ENCODE measurements at places on chromosomes 16 and 17.

DNA sequence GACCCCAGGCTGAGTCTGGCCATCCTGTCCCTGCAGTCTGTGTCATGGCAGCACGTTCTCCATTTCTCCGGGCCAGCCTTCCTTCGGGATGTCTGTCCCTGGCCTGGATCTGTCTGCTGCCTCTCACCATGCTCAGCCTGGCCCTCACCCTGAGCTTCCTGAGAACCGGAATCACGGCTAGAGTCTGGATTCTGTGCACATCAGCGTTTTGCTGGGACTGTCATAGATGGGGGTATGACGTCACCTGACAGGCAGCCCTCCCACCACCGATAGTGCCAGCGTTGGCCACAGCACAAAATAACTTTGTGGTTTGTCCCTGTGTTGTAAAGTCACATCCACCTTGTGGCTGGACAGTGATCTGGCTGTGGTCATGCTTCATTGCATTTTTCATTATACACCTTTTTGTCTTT, 59.2 kb downstream of the B9D1 start:
- peaks cover 26% of the 10 kb centered on the region for H3K4me1 ChIP-seq
- peak overlapping the region; percentile 85 for H3K27ac ChIP-seq
- no peaks in the 10 kb centered on the region for H3K36me3 ChIP-seq

- no peaks in the 10 kb centered on the region for H3K4me1 ChIP-seq
- no peaks in the 10 kb centered on the region for H3K36me3 ChIP-seq
- peaks cover 17% of the 10 kb centered on the region for H3K27me3 ChIP-seq
- no peak overlapping the region for H3K4me3 ChIP-seq
Measured at GRCh38 chr16:24258791-24259190, 2.7 kb downstream of the CACNG3 start.

GRCh38 chr16:12182212-12182611, 205.7 kb downstream of the SNX29 start:
- no peaks in the 10 kb centered on the region for H3K4me1 ChIP-seq
- H3K27ac ChIP-seq: no peak overlapping the region
- H3K36me3 ChIP-seq: no peaks in the 10 kb centered on the region
- H3K4me3 ChIP-seq: no peak overlapping the region
- DNase-seq: no peak

DNA sequence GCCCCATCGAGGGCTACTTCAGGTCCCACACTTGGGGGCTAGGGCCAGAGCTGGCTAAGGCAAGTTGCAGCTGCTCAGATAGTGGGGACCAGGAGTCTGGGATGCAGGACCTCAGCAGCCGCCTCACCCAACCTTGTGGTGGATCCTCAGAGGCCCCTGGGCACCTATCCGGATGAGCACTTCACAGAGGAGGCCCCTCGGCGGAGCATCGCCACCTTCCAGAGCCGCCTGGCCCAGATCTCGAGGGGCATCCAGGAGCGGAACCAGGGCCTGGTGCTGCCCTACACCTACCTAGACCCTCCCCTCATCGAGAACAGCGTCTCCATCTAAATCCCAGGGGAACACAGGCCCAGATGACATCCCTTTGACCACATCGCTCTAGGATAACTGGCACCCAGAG, 9.4 kb downstream of the ALOX15B start:
- peaks cover 53% of the 10 kb centered on the region for H3K27me3 ChIP-seq
- H3K27ac ChIP-seq: no peak overlapping the region
- no peak overlapping the region for H3K4me3 ChIP-seq
- H3K36me3 ChIP-seq: no peaks in the 10 kb centered on the region
- no peaks in the 10 kb centered on the region for H3K4me1 ChIP-seq

DNA sequence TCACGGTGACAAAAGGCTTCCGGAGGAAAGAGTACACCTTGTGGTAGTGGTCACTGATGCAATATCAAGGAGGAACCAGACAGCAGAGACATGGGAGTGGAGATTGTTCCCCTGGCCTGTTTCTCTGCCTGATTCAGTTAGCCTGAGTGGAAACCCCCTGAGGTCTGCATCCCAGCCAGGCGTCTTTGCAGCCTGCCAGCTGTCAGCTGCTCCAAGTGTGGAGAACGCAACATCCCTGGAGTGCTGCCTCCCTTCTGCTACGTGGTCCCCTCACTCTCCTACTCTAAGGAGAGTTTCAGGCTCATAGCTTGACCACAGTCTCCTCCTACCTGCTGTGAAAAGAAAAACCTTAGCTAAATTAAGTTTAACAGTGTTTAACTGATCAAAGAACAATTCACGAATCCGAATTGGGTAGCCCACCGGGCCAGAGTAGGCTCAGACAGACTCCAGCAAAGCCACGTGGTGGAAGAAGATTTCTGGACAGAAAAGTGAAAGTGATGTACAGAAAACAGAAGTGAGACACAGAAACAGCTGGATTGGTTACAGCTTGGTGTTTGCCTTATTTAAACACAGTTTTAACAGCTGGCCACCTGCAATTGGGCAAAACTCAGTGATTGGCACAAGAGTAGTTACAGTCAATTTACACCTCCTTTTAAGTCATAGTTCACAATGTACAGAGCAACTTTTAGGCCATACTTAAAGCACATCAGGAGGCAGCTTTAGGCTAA, 188.6 kb downstream of the DNAH9 start:
- H3K4me3 ChIP-seq: no peak overlapping the region
- no peaks in the 10 kb centered on the region for H3K36me3 ChIP-seq
- no peaks in the 10 kb centered on the region for H3K27me3 ChIP-seq
- no peak for DNase-seq
- H3K27ac ChIP-seq: no peak overlapping the region

DNA sequence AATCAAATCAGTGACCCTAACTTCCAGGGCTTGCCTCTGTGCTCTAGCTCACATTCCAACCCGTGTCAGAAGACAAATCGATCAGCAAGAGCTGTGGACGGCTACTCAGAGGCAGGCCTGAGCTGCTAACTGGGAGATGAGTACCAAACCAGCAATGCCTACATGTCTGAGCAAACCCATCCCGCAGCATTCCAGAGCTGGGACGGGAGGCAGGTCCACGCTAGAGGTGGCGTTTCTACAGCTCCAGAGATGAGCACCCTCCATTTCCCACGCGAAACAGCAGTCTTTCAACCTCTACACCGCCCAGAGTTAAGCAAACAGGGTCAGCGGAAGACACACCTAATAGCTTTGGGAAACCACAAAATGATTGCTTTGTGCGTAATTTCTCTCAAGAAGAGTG, 6.5 kb downstream of the NXN start:
- H3K27ac ChIP-seq: no peak overlapping the region
- no peaks in the 10 kb centered on the region for H3K36me3 ChIP-seq
- H3K4me3 ChIP-seq: no peak overlapping the region
- H3K4me1 ChIP-seq: no peaks in the 10 kb centered on the region

- peaks cover 88% of the 10 kb centered on the region for H3K4me1 ChIP-seq
- no peak for DNase-seq
- no peak overlapping the region for H3K27ac ChIP-seq
Measured at GRCh38 chr17:81125573-81126081, 39.7 kb upstream of the PVALEF start.

DNA sequence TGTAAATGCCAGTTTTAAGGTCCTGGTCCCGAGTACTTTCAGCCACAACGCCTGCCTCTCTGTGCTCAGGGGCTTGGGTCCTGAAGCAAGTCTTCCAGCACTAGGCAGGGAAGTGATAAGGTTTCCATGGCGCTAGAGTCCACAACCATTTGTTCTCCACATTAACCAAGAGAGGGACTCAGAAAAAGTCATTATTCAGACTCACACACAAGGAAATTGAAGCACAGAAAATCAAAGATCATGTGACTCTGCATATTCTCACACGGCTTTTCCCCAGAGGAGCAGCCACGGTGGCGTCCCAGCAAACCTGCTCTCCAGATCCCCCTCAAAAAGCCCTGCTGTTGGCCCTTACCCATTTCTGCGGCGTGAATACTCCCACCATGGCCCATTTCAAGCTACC, 9.7 kb downstream of the ENPP7 start:
- no peak overlapping the region for H3K4me3 ChIP-seq
- no peak overlapping the region for H3K27ac ChIP-seq
- peaks cover 48% of the 10 kb centered on the region for H3K27me3 ChIP-seq
- peaks cover 35% of the 10 kb centered on the region for H3K4me1 ChIP-seq
- no peak for DNase-seq
- no peaks in the 10 kb centered on the region for H3K36me3 ChIP-seq

DNA sequence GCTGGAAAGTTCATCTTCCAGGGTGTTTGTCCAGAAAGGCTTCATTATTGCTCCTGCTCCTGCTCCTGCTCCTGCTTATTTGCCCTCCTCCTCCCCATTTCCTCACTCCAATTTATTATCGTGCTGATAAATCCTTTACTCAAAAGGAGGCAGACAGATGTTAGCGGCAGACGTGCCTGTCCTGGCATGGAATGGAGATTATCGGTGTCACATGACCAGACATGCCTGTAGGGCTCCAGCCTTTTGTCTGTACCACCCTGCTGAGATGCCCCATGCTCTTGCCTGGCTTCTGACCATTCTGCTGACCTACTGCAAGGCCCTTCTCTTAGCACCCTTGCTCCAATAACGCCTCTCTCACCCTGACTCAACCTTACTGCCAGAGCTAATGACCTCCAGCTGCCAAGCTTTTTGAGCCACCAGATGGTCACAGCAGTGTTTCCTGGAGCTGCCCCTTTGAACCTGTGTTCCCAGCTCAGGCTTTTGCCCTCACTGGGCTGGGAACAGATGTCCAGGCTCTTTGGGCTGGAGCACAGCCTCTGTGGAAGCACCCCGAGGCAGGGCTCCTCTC, 12.8 kb downstream of the DNAH9 start:
- peaks cover 11% of the 10 kb centered on the region for H3K27me3 ChIP-seq
- no peak for DNase-seq
- H3K4me1 ChIP-seq: no peaks in the 10 kb centered on the region

DNA sequence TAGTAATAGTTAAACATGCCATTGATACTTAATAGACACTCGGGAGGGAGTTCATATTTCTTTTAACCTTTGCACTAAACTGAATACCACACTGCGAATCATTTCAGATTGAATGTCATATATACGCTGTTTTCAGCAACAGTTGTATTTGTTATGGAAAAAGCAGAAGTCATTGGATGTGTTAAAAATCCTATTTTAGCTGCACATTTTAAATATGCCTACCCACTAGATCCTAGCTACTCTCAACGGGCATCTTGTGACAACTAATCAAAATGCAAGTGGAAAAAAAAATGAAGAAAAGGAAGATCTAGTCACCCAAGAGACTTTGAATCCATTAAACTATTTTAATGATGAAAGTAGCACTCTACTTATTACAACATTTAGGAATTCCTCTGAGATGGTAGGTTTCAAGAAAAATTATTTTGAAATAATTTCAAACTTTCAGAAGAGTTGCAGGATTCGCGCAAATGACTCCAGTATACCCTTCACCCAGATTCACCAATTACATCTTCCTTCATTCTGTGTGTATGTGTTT, 51.4 kb upstream of the MNT start:
- H3K4me1 ChIP-seq: no peaks in the 10 kb centered on the region

DNA sequence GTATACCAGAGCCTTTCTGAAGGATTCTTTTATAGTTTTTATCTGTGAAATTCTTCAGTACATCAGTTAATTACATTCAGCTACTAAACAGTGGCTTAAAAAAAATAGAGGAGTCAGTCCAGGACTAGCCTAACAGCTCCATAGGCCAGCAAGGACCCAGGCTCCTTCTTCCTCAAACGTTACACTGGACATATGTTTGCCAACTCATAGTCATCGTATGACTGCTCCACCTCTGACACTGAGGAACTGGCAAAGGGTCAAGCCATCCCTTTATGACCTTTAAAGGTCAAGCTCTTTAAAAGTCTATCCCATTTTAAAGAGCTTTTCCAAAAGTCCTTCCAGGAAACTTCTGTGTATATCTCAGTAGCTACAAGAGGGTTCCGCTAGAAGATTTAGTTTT, 36.6 kb downstream of the PHLPP2 start:
- no peak for DNase-seq
- peaks cover 13% of the 10 kb centered on the region for H3K36me3 ChIP-seq
- no peak overlapping the region for H3K27ac ChIP-seq
- no peaks in the 10 kb centered on the region for H3K27me3 ChIP-seq
- H3K4me3 ChIP-seq: no peak overlapping the region

- no peak overlapping the region for H3K27ac ChIP-seq
- no peak overlapping the region for H3K4me3 ChIP-seq
- DNase-seq: no peak
Measured at GRCh38 chr17:37024181-37024637, 75.5 kb downstream of the AATF start.

DNA sequence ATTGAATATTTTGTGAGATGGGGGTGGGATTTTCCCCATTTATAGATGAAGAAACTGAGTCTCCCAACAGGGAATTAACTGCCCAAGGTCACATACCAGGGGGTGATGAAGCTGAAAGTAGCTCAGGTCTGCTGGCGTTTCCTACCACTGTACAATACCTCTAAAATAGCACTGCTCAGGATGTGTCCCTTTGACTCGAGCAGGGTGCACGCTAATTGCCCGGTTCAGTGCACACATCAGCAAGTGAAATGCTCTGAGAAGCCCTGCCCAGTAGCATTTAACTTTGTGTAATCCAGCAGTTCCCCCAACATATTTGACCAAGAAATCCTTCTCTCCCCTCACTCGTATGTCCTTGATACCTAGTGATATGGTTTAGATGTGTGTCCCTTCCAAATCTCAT, 50.1 kb upstream of the DDX52 start:
- no peaks in the 10 kb centered on the region for H3K4me1 ChIP-seq
- DNase-seq: no peak
- H3K4me3 ChIP-seq: no peak overlapping the region
- peaks cover 20% of the 10 kb centered on the region for H3K27me3 ChIP-seq
- no peak overlapping the region for H3K27ac ChIP-seq
- H3K36me3 ChIP-seq: no peaks in the 10 kb centered on the region

- H3K27ac ChIP-seq: no peak overlapping the region
- no peaks in the 10 kb centered on the region for H3K4me1 ChIP-seq
- H3K36me3 ChIP-seq: no peaks in the 10 kb centered on the region
- H3K4me3 ChIP-seq: no peak overlapping the region
- peaks cover 24% of the 10 kb centered on the region for H3K27me3 ChIP-seq
- DNase-seq: no peak
Measured at GRCh38 chr16:50616883-50617645, 64.0 kb downstream of the SNX20 start.

DNA sequence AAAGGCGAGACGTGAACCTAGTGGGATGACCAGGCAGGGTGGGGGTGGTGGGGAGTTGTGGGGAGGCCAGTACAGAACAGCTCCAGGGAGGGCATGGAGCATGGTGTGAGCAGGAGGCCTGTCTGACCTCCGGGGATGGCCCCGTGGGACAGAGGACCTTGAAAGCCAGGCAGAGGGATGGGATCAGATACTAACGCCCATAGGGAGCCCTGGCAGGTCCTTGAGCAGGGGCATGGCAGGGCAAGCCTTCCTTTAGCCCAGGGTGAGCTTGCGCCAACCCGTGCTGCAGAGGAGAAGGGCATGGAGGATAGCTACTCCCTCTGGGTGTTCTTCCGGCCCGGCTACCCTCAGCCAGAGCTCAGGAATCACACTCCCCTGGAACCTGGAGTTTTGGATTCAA, 35.3 kb downstream of the TMEM235 start:
- H3K27ac ChIP-seq: peak overlapping the region; percentile 64
- H3K27me3 ChIP-seq: no peaks in the 10 kb centered on the region
- peaks cover 76% of the 10 kb centered on the region for H3K4me1 ChIP-seq
- no peak for DNase-seq

- no peak for DNase-seq
- H3K4me3 ChIP-seq: no peak within 1 kb of the TSS
- H3K27ac ChIP-seq: no peak within 1 kb of the TSS
Measured at GRCh38 chr16:3577302-3577752, at the start of gene NLRC3. TSS of gene NLRC3 (minus strand) at chr16:3577403. CDS start at chr16:3565036, 12,367 bp downstream.

- peaks cover 6% of the 10 kb centered on the region for H3K27me3 ChIP-seq
- H3K4me1 ChIP-seq: peaks cover 32% of the 10 kb centered on the region
- peaks cover 46% of the 10 kb centered on the region for H3K36me3 ChIP-seq
- no peak overlapping the region for H3K4me3 ChIP-seq
- no peak for DNase-seq
Measured at GRCh38 chr17:76082326-76083251, 3.6 kb downstream of the ZACN start.

- no peaks in the 10 kb centered on the region for H3K36me3 ChIP-seq
- no peaks in the 10 kb centered on the region for H3K27me3 ChIP-seq
- H3K4me3 ChIP-seq: no peak overlapping the region
- no peak overlapping the region for H3K27ac ChIP-seq
- DNase-seq: no peak
Measured at GRCh38 chr17:61239327-61239726, 160.3 kb upstream of the TBX2 start.

Measured in K562 (cell line).